ENCODE measurements at places on chromosomes 5 and 9.

DNA sequence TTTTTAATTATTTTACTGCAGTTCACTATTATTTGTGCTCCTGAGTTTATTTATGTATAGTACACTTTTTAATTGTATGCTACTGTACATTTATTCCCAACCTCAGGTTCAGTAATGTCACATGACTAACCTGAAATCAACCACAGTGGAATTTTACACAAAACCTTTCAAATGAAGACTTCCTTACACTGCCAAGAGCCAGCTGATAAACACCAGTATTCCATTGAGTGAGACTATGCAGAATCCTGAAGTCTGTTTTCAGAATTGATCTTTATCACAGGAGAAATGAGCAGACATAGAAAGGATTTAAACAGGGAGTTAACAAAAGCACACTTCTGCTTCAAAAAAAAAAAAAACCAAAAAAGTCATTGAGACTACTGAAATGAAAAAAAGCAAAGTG is 219.5 kb downstream of the PRR16 start:
- DNase-seq = no peak

DNA sequence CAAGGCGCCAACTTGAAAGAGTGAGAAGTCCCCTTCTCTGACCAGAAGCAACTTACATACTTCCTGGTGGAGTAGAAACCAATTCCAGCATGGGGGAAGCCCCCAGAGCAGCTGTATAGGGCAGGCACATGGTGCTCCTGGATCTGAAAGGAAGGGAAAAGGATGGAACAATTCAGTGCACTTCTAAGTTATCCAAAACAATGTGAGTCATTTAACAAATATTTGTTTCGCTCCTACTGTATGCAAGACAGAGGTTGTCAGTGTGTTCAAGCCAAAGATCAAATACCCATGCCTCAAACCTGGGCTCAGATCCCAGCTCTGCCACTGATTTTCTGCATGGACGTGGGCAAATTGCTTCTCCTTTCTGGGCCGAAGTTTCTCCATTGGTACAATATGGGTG is 67.1 kb downstream of the LHX2 start:
- DNase-seq = no peak

- DNase-seq = no peak
These were observed 115.4 kb upstream of the NTRK2 start for GRCh38 chr9:84554069-84554664.

GRCh38 chr5:126883564-126884245 is 106.8 kb downstream of the LMNB1 start:
- DNase-seq = no peak

DNA sequence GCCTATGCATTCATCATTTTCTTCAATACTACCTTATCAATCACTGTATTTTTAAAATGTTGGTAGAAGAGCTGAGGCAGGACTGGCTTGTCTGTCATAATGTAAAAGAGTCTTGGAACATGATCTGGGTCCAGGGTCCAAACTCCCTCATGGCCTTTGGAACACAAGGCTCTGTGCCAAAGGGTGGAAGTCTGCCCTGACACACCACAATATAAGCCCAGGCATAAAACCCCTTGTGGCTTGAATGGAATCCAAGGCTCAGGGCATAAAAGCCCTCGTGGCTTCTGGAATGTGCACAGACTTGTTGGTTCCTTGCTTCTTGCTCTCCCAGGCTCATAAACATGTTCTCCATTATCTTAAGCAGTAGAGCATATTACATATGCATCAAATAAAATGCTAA is 48.0 kb downstream of the GABRB2 start:
- DNase-seq = no peak

DNA sequence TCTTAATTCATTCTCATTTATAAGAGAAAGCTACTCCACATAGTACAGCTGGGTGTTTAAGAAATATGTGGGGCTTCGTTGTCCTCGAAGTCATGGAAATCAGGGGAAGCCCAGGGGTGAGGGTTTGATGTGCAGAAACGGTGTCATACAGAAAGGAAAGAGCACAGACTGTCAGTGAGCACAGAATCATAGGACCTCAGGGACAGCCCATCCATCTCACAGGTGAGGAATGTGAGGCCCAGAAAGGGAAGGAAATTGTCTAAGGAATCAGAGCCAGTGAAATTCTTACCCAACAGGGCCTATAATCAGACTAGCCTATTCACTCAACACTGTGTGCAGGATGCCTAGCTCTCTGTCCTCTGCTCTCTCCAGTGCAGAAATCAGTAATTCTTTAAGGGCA is 535.6 kb downstream of the SPOCK1 start:
- no peak for DNase-seq

DNA sequence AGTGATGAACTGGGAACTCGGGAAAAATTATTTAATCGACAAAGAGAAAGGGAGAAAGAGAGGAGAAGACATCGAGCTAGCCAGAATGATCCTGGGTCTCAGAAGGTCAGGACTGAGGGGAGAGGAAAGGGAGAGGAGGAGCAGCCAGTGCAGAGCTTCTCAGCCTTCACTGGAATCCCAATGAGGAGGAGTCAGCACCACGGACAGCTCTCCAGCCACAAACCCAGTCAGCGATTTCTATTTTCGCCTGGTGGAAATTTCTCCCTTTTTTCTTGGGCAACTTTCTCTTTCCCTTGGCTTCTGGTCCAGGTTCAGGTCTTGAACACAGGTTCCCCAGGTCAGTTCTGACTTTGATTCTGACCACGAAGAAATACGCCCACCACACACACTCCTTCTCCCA is 1.6 kb upstream of the BRINP1 start:
- DNase-seq = no peak

DNA sequence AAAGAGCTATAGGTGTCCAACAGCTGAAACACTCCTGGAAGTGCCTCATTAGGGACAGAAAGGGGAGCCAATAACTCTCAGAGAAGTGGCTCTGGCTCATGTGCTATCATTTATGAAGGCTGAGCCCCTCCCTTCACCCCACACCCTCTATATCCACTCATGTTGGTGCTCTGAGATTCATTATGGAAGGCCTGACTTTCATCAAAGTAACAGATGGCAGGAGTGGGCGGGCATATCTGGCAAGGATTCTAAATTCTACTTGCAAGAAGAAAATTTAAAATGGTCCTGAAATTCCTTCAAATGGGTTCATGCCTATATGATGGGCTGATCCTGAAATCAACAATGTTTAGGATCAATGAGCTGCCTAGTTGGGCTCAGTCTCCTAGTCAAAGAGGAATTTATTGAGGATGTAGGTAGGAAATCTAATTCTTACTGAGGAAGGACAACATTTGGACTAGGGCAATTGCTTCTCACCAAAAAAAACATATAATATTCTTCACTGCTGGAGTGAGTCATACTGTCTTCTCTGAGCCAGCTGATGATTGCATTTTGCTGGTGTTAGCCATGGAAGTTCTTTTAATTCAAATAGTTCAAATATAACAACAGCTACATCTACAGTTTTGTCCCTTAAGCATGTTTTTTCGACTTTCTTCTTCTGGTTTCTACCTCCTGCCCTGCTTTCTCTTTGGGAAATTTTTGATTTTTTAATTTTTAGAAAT is 23.5 kb downstream of the NMRK1 start:
- DNase-seq = no peak

All from NCI-H2227 treated with DMSO at 0.1 percent for 48 hours (cell line).